Left colon (tissue), 2 donors: ENCODE measurements at places on chromosomes 1 and 21.

DNA sequence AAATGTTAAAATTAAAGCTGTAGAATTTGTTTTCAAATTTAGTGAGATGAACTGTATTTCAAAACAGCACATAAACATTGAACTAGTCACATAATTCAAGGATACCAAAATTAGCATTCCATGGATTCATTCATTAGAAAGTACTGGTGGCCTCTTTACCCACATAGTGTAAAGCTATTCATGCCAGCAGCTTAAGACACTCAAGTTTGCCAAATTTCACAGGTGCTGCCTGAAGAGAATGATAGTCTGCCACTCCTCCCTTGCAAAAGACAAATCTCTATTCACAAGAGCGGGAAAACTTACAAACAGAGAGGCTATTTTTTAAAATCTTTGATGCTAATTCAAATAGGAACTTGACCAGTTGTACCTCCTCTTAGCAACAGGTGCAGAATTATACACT, 337.0 kb downstream of the BRINP3 start:
- no peak for DNase-seq

DNA sequence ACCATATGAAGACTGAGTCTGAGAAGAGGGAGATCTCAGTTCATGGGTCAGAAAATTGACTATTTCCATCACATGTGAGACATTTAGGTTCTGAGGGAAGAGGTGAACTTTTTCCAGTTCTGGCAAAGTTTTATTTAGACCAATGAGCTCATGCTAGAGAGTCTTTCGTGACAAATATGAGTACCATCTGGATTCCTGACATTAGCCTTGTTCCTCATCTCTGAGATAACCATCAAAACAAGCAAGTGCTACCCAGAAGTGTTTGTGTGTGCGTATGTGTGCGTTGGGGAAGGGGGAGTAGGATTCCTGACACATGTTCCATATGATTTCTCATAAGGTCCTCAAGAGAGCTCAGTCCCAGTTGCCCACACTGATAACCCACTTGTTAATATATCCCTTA, 120.6 kb downstream of the FASLG start:
- no peak for DNase-seq

DNA sequence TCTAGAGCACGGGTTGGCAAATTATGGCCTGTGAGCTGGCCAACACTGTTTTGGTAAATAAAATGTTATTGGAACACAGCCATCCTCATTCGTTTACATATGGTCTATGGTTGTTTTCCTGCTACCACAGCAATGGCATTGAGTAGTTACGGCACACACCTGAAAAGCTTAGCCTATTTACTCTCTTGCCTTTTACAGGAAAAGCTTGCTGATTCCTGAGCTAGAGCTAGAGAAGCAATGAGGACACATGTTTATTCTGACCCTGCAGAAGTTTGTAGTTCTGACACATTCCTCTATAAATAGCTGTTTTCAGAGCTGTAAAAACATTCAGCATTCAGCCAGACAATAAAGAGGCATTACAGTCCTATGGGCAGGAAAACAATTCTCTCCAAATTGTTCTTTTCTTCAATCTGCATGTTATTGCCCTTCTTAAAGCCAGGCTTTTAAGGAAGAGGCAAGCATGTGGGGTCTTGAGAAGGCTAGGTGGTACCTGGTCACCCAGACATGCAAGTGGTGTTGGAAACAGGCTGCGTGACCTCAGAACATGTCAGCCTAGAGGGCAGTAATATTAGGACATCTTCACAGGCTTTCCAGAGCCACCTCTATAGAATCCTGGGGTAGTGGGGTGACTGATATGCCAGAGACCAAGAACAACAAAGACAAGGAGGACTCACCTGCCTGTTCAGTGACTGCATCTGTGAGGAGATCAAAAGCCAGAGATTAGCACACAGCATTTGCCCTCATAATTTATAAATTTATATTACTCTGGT, 1.6 kb downstream of the FCRL2 start:
- DNase-seq, result no peak

GRCh38 chr21:25791319-25791718, 56.5 kb downstream of the GABPA start:
- no peak for DNase-seq

- no peak for DNase-seq
These were observed 5.8 kb upstream of the CHI3L2 start for GRCh38 chr1:111221633-111222291.

- no peak for DNase-seq
These were observed 1.5 kb upstream of the CLCNKA start for GRCh38 chr1:16020325-16020724.
